ENCODE measurements at places on chromosomes 12 and 14.

DNA sequence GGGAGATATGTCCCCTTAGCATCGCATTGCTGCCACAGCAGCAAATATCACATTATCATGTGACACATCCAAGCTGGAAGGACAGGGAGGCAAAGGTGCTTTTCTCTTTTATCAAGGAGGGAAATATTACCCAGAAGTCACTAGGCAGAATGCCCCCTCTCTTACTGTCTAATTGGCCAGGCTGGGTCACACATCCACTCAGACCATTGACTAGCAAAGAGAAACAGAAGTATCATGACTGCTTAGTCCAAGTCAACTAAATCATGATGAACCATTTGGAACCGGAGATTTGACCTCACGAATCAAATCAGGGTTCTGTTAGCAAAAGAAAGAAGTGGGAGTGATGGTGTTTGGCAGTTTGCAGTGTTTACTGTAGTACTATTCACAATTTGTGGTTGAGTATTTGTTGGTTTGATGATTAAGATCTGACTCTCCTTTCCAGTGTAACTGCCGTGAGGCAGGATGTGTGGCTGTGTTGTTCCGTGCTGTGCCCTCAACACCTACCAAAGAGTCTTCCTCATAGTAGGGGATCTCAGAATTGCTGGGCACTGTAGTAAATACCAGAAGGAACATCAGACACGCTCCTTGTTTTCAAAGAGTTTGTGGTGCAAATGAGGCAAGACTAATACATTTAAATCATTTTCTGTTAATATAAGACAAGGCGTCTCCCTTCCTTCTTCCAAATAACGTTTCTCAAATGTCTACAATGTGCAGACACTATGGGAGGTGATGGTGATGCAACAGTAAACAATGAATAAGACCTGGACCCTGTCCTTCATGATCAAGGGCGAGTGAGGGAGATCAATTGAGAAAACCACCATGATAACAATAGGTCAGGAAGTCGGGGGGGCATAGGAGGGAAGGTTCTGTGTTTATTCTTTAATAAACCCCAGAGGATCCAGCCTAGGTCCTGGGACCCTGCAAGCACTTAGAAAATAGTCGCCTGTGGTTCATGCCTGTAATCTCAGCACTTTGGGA lies 194.4 kb upstream of the CRY1 start:
- DNase-seq = no peak

GRCh38 chr12:22169376-22169775 lies 123.4 kb downstream of the CMAS start:
- DNase-seq = no peak

GRCh38 chr14:24036169-24036962 lies 15.4 kb upstream of the CARMIL3 start:
- no peak for DNase-seq

DNA sequence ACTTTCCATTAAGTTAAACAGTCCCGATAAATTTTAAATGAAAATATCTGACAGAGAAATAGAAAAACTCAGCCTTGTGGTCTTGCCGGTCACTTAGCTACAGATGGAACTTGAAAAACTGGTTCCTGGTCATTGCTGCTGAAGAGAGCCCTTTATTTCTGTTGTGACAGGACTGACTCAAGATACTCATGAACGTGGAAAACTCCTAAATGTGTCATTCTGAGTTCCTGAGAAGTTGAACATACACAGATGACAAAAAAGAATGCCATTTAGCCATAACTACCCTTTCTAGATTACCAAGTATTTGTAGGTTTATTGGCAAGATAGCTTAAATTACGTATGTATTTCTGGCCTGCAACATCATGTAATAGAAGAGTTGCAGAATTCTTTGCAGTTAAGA lies 134.2 kb downstream of the HMGA2 start:
- no peak for DNase-seq

- DNase-seq = no peak
These were observed 8.2 kb downstream of the ACTR6 start for GRCh38 chr12:100208834-100209233.

DNA sequence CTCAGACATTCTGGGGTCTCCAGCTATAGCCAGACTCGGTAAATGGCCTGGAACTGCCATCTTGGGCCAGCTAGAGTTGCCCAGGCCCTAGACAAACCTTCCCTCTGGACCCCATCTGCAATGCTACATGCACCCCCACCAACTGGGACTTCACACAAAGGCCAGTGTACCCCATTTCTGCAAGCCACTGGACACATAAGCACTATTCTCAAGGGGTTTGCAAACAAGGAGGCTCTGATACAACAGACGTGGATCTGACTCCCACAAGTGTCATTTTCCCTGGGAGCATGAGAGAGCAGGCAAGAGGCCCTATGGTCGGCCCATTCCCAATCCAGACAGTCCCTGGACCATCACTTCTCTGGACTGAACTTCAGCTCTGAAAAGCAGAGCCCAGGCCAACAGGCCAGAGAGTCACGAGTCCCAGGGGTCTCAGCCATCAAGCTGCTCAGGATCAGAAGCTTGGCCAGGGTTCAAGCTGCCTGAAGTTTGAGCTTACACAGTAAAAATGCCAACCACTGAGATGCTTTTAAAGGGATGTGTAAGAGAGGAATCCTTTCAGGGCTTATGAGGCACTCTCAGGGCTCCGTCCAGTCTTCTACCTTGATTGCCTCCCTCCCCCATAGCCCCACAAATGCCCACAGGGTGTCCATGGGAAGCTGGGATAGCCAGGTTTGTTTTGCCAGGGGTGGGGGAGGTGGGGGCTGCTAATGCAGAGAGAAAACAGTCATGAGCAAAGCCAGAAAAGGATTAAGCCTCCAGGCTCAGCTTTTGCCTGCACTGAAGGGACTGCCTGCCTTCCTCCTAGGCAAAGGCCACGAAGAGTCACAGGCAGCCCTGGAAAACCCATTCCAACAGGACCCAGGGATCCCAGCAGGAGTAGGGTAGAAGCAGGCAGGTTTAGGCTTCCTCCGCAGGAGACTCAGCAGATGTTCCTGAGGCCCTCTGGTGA lies 31.7 kb upstream of the PNMA1 start:
- no peak for DNase-seq

GRCh38 chr12:87509237-87509820 lies 519.9 kb downstream of the C12orf50 start:
- no peak for DNase-seq

DNA sequence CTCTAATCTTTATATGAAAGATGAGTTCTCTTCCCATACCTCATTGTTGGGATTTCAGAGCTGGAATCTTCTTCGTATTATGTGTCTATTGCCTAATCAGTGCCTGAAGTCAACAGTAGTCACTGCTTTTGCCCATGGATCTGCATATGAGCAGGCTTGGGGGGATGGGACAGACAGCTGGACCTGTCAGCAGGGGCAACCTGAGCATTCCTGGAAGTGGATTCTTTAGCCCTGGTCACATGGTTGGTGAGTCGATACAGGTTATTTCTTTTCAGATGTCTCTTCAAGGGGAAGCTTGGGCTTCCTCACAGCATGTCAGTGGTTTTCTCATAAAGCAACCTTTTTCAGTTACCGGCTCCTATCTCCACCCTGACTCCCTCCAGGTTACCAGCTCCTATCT lies 97.3 kb upstream of the RBM19 start:
- DNase-seq = no peak

GRCh38 chr14:48925184-48925583 lies 661.0 kb downstream of the RPS29 start:
- no peak for DNase-seq

GRCh38 chr14:99320105-99320572 lies 48.1 kb upstream of the BCL11B start:
- peak; percentile 24 for DNase-seq

DNA sequence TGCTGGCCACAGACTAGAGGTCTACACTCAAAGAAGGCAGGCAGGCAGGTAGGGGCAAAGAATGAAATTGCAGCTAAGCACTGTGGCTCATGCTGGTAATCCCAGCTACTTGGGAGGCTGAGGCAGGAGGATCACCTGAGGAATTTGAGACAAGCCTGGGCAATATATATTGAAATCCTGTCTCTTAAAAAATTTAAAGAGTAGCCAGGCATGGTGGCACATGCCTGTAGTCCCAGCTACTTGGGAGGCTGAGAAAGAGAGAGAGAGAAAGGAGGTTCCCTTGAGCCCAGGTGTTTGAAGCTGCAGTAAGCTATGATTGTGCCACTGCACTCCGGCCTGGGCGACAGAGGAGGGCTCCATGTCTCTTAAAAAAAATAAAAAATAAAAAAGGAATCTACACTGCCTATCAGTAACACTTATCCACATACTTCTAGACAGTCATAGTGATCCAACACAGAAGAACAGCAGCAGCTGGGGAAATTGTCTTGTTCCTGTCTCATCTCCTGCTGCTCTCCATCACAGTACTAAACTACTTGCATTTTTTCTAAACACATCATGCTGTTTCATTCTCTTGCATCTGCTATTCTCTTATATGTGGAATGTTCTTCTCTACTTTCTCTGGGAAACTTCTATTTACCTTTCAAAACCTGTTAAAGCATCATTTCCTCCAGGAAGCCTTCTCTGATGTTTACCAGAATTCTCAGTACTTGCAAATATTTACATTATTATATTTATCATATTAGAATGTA lies 57.2 kb downstream of the ATF7 start:
- no peak for DNase-seq

- no peak for DNase-seq
These were observed 110.0 kb downstream of the CCDC60 start for GRCh38 chr12:119444462-119445044.

- DNase-seq = no peak
These were observed 30.1 kb downstream of the NRDE2 start for GRCh38 chr14:90301668-90302090.

GRCh38 chr12:67722296-67722695 lies 73.8 kb downstream of the DYRK2 start:
- DNase-seq = no peak

GRCh38 chr12:81137801-81138200 lies 59.9 kb downstream of the ACSS3 start:
- DNase-seq = no peak

GRCh38 chr12:74415633-74416032 lies 122.0 kb upstream of the ATXN7L3B start:
- no peak for DNase-seq

DNA sequence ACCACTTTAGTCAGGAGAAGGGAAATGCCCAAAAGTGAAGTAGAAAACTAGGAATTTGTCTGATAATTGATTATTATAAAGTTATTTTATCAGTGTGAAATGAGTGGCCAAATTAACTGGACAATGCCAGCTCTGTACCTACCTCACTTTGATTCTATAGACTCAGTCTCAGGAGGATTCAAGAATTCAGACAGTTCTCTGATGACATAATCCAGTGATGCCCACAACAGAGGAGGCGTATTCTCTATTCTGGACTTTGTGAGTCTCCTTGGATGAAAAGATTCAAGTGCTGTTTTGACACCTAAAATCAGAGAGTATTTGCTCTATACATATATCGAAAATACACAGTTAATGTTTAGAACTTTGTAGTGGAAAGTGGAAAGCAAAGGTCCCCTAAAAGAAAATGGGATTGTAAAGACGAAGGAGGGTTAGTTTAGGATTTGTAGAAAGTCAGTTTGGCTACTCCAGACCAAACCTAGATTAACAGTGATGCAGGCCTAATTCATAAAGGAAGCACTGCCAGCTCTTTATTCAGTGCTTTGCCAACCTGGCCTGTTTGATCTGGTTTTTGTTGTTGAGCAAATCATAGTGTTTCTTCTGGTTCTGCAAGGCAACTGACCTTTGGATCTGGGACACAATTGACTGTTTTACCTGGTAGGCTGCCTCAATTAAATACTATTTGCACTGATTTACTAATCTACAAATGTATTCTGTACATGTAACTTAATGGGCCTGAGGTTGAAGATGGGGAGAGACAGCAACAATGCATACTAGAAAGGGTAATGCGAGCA lies 67.4 kb downstream of the DAD1 start:
- no peak for DNase-seq

DNA sequence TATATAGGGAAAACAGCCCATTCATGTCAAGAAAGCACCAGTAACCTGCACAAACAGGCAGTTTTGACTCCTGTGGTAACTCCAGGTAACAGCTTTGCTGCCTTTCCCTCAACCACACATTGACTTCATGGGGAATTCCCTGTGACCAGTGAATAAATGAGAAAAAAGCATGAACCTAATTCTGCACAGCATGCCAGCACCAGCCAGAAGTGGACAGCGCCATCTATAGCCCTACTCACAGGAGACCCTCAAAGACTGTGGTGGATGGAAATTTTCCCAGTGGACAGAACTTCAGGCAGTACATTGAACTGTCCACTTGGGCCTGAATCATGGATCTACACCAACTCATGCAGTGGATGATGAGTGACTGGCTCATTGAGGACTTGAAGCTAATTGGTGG lies 152.1 kb downstream of the SLC8A3 start:
- no peak for DNase-seq

DNA sequence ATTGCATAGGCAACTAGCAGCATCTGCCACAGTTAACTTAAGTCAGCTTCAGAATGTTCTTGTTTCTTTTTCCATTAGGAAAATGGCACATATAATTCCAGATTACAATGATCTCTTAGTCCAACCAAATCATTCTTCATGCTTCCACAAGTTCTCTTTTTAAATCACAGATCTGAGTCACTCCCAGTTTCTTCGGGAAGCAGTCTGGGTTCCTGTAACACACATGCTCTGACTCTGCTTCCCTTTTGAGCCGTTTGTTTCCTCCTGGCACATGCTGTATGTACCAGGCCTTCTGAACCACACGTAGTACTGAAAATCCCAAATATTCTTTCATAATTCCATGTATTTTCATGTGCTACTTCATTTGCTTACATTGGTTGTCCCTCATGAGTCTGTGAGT lies 388.8 kb upstream of the PDE3A start:
- no peak for DNase-seq

DNA sequence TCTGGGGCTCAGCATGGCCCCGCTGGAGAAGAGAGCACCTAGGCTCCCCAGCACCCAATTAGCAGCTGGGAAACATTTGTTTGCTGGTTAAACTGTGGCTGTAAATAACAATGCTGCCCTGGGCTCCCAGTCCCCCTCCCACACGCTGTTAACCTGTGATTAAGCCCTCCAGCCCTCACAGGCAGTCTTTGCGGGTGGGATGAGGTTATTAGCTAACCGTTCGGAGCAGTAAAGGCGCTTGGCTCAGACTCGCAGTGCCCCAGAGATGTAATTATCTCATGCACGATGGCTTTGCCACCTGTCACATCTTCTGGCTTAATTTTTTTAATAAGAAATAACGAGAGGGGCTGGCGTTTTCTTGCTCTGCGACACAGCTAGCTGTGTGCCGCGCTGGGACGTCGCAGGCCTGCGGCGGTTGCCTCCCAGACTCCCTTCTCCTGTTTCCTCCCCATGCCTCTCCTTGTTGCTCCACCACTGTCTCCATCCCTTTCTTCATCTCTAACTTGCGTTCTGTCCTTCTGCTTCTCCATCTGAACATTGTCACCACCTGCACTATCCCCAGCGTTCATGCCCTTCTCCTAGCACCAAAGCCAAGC lies 239.2 kb upstream of the FKBP4 start:
- no peak for DNase-seq

All from activated CD4-positive, CD25-positive, alpha-beta regulatory T cell (primary cell).